ENCODE measurements at places on chromosomes 2 and 18.
A peak's percentile ranks its signal among the peaks of the same experiment; 100 is the strongest.

DNA sequence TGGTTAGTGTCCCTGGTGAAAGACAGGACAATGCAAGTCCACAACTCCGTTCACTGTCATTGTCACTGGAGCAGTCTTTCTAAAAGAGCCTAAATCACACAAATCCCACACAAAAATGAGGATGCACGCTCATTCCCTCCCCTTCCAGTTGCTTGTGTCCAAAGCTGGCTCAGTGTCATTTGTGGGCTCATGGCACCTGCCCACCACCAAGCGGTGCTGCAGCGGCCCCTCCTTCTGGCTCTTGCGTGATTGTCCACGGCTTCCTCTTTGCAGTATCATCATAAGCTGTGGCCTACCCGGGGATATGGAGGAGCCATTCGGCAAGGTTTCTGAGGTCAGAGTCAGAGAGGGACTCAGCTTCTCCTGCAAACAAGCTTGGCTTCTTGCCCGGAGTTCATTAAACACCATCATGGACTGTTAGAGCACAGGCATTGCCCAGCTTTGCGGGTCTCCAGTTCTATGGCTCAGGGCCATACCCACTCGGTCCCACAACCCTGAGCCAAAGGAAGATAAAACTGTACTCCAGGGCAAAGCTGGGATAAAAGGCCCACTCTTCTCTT lies 179.4 kb upstream of the AGAP1 start:
- DNase-seq = peak; percentile 30

DNA sequence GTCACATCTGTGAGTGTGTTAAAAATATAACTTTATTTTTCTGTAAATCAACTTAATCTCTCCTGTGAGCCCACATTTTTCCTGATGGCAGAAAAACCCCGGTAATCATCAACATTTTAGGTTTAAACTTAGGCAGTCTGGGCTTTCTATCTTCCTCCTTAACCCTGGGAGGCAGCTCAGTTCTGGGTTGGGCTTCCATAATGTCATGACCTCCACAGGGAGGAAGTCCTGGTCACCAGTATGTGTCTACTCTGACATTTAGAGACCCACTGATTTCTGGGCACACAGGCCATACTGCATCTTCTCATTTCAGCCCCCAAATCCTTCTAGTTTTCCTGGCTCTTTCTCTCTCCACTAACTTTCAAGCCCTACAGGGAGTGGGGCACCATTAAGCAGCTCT lies 181.2 kb downstream of the DYSF start:
- DNase-seq = no peak

GRCh38 chr2:60554646-60555065 lies 1.2 kb upstream of the BCL11A start:
- peak; percentile 30 for DNase-seq

DNA sequence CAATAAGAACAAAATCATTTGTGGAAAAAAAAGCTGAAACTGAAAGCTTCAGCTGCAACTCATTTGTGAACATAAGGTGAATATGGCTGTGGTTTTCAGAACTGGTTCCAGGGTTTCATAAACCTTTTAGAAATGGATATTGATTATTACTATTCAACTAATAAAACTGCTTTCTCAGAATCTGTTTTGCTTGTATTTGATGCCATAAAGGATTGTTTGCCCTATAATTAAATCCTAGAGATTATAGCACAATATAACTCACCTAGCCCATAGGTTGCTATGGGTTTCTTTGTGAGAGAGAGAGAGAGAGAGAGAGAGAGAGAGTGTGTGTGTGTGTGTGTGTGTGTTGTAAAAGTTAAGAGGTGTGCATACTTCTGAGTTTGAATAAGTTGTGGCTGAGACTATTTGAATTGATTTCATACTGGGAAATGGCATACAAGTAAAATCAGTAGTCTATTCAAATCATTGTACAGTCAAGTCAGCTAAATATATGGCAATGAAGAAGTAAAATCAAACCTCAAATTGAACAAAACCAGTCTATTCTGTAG lies 339.2 kb downstream of the ARHGAP15 start:
- no peak for DNase-seq

- no peak for DNase-seq
These were observed 146.7 kb downstream of the LRATD1 start for GRCh38 chr2:14779252-14779651.

DNA sequence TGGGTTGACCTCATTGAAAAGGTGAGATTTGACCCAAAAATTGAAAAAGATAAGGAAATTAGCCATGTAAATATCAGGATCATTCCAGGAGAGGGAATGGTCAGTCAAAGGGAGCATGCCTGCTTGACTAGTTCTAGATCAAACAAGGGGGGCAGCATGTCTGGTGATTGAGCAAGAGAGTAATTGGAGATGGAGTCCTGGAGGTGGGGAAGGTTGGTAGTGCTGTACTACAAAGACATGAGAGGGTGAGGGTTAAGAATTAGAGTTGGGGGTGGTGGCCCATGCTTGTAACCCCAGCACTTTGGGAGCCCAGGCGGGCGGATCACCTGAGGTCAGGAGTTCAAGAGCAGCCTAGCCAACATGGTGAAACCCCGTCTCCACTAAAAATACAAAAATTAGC lies 2.0 kb downstream of the MRPL30 start:
- no peak for DNase-seq

- peak; percentile 88 for DNase-seq
These were observed 86.6 kb downstream of the ITGB1BP1 start for GRCh38 chr2:9336576-9337314.

- no peak for DNase-seq
These were observed 74.1 kb downstream of the PKP4 start for GRCh38 chr2:158530829-158531228.
